ENCODE measurements at places on chromosomes 7 and 10. TPM values are rescaled to one million over a fixed set of nuclear protein-coding genes. Genes with fewer than 3 reads are reported as not detected.

- no peak for DNase-seq
Measured at GRCh38 chr10:72800741-72801092, 92.8 kb upstream of the OIT3 start.

GRCh38 chr7:32088451-32088881 is 18.3 kb upstream of the PDE1C start:
- DNase-seq, result no peak

The SPDYE11 gene
- total RNA-seq, result not detected

DNA sequence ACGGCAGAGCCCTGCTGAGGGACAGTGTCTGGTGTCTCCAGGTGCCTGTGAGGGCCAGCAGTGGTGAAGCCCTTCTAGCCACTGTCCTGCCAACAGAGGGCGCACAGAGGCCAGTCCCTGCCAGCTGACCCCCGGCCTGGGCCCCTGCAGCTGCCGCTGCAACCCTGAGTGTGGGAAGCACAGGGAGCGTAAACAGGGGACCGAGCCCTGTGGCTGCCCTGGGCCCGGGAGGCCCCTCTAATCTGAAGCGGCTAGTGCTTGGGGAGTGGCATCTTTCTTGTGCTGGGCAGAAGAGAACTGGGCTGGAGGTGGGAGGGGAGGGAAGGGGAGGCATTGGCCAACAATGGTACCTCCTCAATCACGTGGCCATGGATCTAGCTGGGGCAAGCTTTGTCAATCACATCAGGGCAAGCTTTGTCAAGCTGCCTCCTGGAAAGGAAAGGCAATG is 34.6 kb downstream of the TRIM8 start:
- peak; percentile 87 for DNase-seq

The STEAP4 gene
- 53.9 TPM for total RNA-seq

DNA sequence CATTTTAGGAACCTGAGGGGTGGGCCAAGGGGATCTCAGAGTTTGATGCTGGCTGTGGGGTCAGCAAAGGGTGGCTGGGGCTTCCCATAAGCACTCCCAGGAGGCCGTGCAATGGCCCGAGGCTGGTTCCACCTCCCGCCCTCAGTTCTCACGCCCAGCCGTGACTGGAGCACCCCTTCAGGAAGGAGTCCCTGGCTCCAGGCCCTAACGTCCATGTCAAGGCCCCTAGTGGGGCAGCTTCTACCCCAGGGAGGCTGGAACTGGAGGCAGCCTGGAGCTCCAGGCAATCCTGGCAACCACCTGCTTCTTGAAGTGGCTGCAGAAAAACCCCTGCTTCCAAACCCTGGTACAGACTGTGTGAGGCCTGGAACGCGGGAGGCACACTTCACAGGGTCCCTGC is 165.5 kb downstream of the DIP2C start:
- DNase-seq, result peak; percentile 44

DNA sequence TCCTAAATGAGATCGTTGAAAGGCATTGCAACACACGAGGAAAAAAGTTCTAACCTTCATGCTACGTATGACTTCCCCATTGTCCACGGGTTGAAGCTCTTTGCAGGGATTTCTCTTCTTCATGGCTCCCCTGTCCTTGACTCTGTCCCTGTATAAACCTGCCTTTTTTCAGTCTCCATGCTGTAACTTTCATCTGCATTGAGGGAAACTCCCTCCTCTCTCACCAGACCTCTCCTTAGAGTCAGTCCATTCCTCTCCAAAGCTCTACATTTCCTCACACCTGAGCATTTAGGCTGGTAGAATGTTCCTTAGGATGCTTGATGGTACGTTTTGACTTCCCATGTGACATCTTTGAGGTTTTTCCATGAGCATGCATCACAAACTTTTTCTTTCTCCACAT is 134.2 kb upstream of the FAM171A1 start:
- no peak for DNase-seq

GRCh38 chr7:55472928-55473725 is 99.2 kb downstream of the VOPP1 start:
- DNase-seq, result peak; percentile 48

DNA sequence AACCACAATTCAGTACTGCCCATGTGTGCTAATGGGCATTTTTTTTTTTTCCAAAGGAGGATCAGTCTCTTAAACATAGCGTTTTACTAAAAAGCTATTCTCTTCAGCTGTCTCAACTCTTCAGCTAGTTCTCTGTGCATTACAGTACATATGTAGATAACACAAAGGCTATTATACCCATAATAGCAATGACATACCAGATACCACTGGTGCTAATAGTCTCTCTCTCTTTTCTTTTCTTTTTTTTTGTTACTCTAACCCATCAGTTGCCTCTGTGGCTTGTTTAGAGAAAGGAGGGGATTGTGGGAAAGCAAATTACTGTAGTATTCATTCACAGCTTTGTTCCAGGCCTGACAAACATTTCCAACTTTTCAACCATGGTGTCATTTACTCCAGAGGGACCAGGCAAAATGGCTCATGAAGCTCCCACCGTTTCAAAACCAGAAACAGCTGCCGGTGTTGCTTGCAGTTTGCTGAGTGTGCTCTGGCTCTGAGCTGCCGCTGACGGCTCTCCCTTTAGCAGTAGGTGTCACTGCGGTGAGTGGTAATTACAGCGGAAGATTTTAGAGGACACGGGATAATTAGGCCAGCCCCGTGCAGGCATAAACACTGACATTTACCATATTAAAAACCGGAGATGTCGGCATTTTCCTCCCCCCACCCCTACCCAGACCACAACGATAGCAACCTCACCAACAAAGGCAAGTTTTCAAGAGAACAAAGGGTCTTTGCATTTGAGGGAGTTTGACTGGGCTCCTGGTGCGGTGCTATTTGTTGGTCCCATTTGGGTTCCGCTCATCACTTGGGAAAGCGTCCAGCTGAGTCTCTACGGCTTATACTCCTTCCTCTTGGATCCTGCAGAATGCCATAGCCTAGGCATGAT is 1005.5 kb downstream of the KCNMA1 start:
- DNase-seq, result no peak

DNA sequence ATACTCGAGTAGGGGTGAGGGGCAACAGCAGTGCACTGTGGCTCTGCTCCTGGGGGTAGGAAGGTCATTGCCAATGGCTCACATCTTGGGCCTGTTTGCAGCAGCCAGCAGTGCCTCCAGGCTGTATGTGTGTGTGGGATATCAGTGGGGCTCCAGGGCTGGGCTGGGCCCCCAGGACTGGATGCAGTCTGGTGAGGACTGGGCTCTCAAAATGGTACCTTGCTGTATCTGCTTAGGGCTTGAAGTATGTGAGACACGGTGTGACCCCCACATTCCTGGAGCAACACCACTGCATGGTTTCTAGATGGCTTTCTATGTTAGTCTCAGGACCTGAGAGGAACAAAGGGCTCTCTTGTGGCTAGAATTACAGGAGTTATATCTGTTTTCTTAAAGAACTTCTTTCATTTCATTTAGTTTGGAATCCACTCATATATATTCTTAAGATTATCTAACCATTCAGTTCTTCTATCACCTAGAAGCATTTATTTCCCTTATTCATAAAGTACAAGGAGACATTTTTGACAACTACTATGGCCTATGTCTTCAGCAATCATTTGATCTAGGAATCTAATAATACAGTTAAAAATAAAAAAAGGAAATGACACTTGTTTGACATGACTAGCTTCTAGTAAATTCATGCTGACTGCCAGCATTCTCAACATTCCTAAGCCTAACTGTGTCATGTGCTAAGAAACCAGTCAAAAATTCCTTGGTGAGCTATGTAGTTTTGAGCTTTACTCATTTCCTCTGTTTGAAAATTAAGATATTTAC is 443.2 kb upstream of the SEMA3A start:
- no peak for DNase-seq

- DNase-seq, result no peak
Measured at GRCh38 chr10:45179691-45180090, 135.7 kb downstream of the OR13A1 start.

The CHN2 gene
- total RNA-seq, result 14.4 TPM

DNA sequence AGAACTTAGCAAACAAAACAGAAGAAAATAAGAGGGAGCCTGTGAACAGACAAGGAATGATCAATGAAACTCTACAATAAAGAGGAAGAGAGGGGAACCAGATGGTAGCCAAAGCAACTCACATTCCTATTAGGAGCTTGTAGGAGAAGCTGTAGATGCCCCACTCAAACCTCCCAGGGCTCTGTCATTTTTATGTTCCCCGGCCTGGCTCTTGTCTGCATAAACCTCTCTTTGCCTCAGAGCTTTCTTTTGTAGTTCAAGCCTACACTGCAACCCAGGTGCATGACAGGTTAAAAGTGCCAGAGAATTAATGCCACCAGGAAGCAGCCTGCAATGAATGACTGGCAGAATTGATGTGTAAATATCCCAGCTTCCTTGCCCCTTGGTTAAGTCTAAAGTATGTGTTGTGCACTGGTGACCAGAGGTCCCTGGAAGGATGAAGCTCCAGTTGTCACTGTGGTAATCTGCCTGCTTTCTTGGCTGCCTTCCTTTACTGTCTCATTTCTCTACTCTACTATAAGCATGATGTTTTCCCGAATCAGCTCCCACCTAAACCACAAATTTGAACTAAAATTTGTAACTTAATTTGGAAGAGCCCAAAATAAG is 40.4 kb downstream of the HDAC9 start:
- no peak for DNase-seq

The MMP21 gene
- total RNA-seq, result not detected

DNA sequence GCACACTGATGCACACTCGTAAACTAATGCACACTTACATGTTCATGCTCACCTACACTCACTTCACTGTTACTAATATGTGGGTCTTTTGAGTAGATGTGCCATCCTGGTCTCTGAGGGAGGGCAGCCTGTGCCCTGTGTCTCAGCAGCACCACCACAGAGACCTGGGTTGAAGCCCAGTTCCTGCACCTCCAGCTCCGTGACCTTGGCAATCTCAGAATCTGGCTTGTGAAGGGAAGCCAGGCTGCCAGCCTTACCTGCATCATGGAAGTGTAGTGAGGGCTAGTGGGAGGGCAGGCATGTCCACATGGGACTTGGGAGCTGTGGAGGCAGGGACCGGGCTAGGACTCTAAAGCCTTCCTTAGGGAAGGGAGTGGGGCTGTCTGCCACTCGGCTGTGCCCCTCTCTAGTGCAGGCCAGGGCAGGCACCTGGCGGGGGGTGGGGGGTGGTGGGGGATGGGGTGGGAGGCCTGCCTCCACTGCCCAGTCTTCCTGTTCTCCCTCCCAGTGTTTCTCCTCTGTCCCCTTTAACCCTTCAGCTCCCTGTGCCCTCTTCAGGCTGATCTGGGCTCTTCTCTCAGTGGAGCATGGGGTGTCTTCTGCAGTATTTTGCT is 8.1 kb downstream of the ADCY1 start:
- no peak for DNase-seq

DNA sequence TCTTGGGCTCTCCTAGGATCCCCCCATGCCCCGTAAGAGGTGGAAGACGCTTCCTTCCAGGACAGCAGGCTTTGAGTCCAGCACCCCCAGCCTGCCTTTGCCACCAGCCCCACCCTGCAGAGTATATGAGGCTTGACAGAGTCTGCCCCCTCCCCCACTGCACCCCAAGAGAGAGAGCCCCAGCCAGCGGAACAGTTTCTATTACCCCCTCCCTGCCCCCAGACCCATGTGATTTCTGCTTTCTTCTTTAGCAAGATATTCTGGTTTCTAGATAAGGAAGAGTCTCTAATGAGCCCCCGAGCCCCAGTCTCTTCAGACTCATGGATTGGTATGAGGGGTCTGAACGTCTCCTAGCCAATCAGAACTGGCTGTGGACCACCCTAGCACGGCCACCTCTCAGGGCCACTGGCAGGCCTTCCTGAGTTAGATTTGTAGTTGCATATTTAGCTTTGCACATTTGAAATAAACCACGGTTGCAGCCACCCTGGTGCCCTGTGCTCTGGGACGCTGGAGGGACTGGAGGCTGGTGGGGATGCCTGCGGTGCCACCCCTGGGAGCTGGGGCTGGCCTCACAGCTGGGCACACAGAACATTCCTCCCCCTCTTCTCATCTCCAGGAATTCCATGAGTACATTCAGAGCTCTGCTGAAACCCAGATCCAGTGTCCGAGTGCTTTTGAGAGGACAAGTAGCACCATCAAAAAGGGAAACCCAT is 3.0 kb upstream of the SH2B2 start:
- DNase-seq, result no peak
